ENCODE measurements at places on chromosomes 12 and 14.

DNA sequence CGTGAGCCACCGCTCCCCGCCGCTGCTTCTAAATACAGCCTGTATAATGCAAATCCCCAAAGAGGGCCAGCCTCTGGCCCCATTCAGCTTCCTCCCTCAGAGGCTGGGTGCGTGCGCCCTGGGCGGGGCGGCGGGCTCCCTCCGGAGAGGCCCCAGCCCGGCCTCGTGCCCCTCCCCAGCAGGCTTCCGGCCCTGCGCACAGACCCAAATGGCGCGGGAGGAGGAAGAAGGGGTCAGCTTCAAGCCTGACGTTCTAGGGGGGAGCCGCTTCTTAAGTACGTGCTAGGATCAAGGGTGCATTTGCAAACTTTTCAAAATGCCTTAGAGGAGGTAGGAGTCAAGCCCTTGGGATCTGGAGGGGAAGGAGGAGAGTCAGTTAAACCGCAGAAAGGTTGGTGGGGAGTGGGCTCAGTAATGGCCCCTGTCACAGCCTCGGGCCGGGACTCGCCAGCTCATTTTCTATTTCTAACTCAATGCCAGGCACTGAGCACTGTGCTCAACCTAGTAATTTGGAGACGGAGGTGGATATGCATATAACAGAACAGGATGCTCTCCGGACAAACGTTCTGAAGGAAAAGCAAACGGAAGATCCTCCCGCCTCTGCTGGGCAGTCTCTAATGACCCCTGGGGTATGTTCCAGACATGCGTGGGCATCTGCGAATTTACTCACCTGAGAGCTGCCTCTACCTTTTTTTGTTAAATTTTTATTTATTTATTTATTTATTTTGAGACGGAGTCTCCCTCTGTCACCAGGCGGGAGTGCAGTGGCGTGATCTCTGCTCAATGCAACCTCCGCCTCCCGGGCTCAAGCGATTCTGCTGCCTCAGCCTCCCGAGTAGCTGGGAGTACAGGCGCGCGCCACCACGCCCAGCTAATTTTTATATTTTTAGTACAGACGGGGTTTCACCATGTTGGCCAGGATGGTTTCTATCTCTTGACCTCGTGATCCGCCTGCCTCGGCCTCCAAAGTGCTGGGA, 32.3 kb downstream of the NINJ2 start:
- DNase-seq = no peak

GRCh38 chr12:92486443-92487137, 216.2 kb upstream of the PLEKHG7 start:
- no peak for DNase-seq

DNA sequence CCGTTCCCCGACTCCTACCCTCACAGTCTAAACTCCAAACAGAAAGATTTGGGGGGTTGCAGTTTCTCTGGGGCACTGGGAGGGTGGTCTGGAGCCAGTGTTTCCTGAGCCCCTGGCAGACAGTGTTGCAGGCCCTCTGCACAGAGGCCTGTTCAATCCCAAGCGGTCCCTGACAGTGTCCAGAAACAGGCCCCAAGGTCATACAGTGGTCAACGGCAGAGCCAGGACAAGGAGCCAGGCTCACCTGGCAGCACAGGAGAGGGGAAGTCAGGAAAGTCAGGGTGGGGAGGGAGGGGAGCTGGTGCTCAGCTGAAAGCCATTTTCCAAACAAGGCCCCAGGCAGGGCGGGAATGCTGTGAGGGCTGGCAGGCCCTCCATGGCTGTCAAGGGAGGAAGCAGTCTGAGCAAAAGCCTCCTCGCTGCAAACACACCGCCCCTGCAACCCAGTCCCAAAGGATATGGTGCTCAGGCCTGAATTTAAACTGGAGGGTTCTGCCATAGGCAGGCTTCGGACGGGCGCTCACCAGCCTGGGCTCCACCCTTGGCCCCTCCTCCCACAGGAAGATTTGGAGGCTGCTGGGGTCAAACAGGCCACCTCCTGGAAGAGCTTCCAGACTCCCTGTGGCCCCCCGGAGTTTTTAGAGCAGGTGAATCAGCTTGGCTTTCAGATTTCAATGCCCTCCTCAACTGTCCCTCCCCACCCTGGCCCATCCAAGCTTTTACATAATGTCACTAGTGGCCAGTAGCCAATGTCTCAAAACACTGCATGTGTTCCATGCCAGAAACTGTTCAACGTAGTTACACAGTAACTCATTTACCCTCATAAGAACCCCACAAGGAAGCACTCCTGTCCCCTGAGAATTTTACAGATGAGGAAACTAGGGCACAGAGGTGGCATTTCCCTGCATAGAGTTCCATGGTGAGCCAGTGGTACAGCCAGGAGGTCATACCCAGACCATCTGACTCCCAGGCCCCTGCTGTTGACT, 41.5 kb downstream of the CHGA start:
- DNase-seq = no peak

GRCh38 chr14:93114068-93114710, 1.5 kb downstream of the ITPK1 start:
- DNase-seq = peak; percentile 23

- DNase-seq = peak; percentile 89
These were observed 235 bp downstream of the RAB2B start for GRCh38 chr14:21476523-21476924.

GRCh38 chr12:3594966-3595365, 104.0 kb downstream of the PRMT8 start:
- no peak for DNase-seq

- no peak for DNase-seq
These were observed 95.3 kb downstream of the ADGRD1 start for GRCh38 chr12:131049002-131049401.

DNA sequence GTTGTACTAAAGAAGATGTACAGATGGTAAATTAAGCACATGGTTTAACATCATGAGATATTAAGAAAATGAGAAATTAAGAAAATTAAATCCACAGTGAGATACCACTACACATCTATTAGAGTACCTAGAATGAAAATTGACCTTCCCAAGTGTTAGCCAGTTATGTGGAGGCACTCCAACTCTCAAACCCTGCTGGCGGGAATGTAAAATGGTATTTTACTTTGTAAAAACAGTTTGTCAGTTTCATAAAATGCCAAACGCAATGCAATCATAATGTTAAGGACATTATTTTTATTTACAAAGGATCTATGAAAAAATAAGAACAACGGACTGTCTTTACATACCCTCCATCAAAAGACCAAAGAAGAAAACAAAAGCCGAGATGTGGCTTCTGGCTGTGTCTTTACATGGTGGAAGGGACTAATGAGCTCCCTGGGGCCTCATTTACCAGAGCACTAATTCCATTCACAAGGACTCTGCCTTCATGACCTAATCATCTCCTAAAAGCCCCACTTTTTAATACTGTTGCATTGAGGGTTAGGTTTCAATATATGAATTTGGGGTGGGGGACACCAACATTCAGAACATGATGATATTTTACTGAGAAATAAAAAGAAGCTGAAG, 1178.7 kb downstream of the AACS start:
- no peak for DNase-seq

DNA sequence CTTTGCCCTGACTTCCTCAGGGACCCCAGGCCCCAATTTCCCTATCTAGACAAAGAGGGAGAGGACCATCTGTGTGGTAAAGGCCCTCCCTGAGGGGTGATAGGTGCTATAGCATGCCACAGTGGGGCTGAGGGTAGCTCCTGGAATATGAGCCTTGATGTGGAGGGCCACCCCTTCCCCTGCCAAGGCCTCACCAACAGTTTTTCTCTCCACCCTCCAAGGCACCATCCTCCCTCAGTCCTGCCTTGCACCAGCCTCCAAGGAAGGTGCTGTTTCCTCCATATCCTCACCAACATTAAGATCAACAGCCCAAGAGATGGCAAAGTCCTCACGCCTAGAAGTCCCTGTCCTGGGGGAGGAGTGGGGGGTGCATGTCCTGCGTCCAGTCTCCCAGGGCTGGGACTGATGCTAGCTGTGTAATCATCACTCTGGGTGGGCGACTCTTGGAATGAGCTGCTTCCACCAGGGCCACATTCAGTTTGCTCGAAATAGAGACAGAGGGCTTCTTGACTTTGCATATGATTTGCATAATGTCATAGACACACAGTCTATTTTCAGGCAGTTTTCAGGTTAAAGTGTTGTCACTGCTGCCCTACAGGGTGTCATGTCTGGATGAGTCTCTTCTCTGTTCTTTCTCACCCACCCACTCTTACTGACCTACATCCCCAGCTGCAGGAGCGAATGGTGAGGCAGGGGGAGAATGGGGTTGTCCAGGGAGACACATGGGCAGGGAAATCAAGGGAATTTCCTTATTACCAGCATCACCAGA, 17.4 kb downstream of the ACVRL1 start:
- DNase-seq = no peak

GRCh38 chr14:105272623-105273022, 24.3 kb downstream of the BTBD6 start:
- no peak for DNase-seq

GRCh38 chr12:127810041-127810440, 456.9 kb upstream of the TMEM132C start:
- DNase-seq = peak; percentile 96

DNA sequence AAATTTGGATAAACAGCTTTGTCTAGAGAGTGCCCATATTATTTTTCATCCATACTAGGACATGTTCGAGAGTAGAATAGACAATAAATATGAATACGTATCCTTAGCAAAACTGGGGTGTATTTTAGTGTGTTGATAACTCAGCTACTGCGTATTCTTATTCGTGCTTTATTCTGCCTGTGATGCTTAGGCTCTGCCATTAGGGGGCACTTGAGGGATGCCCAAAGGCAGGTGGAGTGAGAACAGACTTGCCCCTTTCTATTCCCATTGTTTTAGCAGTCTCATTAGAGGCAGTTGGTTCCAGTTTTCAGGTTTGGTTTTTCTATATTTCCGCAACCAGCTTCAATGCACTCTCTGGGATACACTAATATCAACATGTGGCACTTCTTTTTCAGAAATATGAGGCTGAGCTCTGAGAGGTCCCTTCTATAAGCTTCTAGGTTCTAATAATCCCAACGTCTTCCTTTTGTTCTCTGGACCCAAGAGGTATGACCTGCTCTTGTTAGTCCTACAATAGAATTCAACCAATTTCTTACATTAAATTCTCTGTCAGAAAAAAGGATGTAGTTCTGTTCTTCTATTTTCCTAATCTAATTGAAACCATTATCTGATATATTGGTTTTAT, 985.7 kb upstream of the FBXO33 start:
- DNase-seq = no peak

- DNase-seq = no peak
These were observed 245.5 kb downstream of the RBM19 start for GRCh38 chr12:113720629-113721028.

GRCh38 chr12:575129-575502, 88.1 kb downstream of the NINJ2 start:
- DNase-seq = peak; percentile 8
